ENCODE measurements at places on chromosomes 6 and 20.

- DNase-seq: no peak
Measured at GRCh38 chr6:50380406-50381098, 330.8 kb upstream of the DEFB112 start.

DNA sequence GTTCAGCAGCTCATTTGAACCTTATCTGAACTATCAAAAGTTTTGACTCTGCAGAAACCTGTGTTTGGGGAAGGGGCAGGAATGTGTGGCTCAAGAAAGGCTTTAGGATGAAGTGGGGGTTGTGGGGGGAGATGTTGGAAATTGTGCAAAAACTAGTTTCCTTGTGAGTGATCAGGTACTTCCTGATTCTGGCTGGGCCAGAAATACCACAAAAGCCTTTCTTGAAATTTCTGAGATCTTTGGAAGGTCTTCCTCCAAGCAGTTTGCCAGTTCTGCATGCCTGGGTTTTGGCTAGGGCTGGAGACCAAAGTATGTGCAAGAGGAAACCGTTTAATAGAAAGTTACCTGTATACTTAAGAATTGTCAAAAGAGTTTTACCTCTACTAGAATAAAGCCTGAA is 116.6 kb downstream of the BMP2 start:
- no peak for DNase-seq

GRCh38 chr6:12952318-12952717 is 235.8 kb downstream of the PHACTR1 start:
- DNase-seq: no peak

GRCh38 chr6:49531774-49532569 is 18.5 kb upstream of the C6orf141 start:
- no peak for DNase-seq

DNA sequence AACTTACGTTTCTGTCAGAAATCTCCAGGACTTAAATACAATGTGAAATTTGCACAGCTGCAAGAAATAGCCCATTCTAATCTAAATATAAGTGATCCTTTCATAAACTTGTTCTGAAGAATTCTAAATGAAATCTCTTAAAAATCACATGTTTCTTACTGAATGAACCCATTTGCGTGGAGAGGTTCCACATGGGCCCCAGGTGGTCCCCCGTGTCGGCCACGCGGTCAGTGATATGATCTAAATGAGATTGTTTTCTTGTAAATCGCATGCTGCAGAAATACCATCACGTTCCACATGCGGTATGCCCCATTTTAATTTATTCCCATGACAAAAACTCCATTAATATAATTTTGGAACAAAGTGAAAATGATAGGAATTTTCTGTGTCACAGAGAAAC is 818.9 kb upstream of the SLC35B3 start:
- no peak for DNase-seq

GRCh38 chr20:11143481-11143880 is 469.7 kb upstream of the JAG1 start:
- no peak for DNase-seq

DNA sequence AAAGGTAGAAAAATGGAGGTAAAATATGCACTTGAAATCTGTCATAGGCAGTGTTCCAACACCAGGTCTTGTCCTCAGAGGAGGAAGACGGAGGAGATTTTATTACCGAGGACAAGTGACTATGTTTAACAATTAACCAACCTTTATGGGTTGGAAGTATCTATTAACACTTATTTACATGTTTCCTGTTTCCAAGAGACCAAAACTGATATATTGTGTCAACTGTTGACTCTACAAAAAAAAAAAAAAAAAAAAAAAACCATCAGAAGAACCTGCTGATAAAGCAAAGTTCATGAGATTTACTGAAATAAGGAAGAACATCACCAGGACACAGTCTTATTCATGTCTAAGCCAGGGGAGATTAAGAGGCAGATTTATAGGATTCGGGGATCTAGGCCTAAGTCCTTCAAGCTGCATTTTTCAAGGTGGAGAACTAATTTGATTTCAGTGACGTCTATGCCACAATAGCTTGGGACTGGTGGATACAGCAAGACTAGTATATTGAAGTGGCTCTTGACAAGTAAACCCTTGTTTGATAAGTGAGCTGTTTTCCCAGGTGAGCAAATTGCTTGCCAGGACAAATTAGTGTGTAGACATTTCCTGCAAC is 126.6 kb upstream of the NAA20 start:
- peak; percentile 6 for DNase-seq

GRCh38 chr6:119348748-119349360 is 707 bp downstream of the MAN1A1 start:
- no peak for DNase-seq

DNA sequence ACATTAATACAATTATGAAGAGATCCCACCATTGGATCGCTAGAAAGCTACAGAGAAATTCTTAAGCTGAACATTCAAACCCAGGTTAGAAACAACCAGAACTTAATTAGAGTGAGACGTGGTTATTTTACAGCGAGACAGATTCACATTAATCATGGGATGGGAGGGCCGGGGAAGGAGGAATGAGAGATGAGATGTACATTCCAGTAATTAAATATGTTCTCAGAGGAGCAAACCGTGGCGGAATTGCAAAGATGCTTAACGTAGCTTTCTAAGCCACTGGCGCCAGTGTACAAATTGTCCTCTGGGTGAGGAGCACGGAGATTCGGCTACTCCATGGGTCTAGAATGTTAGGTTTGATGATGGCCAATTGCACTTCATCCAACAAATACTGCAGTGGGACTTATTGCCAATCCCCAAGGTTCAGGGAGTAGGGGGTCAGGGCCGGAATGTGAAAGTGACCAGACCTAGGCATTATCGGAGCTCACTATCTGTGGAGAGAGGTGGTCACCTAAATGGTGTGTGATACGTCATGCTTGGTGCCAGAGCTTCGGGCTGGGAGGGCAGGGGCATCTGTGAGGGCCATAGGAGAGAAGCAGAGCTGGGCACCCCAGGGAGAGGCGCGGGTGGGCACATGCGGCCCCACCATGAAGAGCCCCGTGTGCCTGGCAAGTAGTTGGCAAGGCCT is 114.7 kb downstream of the EDN3 start:
- DNase-seq: no peak

- no peak for DNase-seq
Measured at GRCh38 chr6:138849791-138850190, 53.9 kb downstream of the ECT2L start.

DNA sequence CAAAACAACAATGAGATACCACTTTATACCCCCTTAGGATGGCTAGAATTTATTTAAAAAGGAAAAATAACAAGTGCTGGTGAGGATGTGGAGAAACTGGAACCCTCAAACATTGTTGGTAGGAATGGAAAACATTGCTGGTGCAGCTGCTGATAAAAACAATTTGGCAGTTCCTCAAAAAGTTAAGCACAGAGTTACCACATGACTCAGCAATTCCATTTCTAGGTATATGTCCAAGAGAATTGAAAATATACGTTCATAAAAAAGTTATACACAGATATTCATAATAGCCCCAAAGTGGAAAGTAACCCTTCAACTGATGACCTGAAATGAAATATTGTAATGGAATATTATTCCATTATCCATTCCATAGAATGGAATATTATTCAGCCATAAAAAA is 55.0 kb downstream of the CD83 start:
- no peak for DNase-seq

DNA sequence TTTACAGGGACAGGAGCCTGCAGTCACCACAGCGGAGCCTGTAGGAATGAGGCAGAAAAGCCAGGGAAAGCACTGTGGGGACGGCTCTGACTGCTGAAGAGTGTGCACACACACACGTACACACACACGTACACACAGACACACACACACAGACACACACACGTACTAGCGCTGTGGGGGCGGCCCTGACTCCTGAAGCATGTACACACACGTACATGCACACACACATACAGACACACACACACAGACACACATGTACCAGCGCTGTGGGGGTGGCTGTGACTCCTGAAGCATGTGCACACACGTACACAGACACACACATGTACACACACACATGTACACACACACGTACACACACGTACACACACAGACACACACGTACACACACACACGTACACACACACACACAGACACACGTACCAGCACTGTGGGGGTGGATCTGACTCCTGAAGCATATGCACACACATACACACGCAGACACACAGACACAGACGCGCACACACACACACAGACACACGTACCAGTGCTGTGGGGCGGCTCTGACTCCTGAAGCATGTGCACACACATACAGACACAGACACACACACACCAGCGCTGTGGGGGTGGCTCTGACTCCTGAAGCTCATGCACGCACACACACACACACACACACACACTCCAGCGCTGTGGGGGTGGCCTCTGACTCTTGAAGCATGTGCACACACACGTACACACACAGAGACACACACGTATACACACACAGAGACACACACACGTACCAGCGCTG is 127.3 kb downstream of the DLL1 start:
- no peak for DNase-seq

GRCh38 chr6:167238146-167238693 is 52.9 kb upstream of the UNC93A start:
- DNase-seq: no peak

DNA sequence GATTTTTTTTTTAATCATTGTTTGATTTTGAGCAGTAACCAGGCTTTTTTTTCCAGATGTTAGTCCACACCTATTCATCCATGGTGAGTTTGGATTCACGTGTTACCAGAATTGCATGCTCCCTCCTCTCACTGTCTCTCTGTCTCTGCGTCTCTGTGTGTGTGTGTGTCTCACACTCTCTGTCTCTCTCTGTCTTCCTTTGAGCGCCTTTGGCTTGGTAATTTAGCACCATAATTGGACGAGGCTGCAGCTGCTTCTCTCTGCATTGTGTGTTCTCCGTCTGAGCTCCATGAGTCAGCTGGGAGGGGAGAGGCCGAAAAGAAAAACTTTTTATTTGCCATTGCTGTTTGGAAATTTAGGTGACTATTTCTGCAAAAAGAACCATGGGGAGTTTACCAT is 3.4 kb downstream of the TFAP2B start:
- DNase-seq: no peak

GRCh38 chr6:111231090-111231459 is 143.8 kb downstream of the SLC16A10 start:
- no peak for DNase-seq

DNA sequence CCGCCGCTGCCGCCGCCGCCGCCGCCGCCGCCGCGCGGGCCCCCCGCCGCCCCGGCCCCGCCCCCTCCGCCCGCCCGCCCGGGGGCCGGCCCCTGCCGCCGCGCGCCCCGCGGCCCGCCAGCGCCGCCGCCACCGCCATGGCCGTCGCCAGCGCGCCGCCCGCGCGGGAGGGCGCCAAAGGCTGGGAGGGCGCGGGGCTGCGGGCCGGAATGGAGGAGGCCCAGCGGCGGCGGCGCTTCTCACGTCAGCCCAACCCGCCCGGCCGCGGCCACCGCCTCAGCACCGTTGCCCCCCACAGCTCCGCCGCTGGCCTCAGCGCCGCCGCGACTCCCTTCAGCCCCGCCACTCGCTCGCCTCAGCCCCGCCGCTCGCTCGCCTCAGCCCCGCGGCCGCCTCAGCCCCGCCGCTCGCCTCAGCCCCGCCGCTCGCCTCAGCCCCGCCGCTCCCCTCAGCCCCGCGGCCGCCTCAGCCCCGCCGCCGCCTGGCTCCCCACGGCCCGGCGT is 258 bp downstream of the PHF10 start:
- DNase-seq: no peak

DNA sequence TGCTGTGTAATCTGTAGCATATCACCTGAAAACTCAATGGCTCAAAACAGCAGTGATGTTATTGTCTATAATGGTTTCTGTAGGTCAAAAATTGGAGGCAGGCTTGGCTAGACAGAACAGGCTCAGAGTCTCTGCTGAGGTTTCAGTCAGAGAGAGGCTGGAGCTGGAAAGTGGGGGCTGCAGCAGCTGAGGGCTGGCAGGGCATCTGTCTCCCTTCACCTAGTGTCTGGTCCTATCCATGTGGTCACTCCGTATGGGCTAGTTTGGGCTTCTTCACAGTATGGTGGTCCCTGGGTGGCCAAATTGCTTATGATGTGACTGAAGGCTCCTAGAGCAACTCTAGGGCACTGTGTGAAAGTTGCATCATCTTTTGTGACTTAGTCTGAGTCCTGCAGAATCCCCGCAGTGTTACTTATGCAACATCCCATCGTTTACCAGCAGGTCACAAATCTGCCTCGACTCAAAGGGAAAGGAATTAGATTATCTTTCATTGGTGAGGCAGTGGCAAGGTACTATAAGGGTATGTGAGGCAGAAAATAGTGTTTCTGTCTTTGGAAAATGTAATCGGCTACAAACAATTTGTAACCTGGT is 497.0 kb downstream of the EPHA7 start:
- DNase-seq: no peak

DNA sequence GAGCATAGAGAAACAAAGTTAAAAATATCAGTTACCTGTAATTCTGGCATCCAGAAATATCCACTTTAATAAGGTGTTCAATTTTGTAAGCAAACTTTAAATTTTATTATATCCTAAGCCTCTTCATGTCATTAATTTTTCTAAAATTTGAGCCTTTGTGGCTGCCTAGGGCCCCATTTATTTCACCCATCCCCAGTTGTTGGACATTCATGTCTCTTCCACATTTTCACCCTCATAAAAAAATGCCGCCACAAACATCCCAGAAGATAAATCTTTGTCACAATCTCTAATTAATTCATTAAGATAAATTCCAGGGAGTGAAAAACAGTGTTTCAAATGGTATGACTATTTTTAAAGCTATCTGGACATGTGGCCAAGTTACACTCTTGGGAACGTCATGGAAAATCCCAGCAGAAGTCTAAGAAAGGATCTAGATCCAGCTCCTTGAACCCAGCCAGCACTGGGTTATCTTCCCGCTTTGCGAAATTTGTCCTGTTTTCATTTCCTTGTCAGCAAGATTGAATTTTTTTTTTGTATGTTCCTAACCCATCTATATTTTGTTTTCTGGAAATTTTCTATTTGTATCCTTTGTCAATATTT is 97.2 kb downstream of the TMEM242 start:
- DNase-seq: no peak

DNA sequence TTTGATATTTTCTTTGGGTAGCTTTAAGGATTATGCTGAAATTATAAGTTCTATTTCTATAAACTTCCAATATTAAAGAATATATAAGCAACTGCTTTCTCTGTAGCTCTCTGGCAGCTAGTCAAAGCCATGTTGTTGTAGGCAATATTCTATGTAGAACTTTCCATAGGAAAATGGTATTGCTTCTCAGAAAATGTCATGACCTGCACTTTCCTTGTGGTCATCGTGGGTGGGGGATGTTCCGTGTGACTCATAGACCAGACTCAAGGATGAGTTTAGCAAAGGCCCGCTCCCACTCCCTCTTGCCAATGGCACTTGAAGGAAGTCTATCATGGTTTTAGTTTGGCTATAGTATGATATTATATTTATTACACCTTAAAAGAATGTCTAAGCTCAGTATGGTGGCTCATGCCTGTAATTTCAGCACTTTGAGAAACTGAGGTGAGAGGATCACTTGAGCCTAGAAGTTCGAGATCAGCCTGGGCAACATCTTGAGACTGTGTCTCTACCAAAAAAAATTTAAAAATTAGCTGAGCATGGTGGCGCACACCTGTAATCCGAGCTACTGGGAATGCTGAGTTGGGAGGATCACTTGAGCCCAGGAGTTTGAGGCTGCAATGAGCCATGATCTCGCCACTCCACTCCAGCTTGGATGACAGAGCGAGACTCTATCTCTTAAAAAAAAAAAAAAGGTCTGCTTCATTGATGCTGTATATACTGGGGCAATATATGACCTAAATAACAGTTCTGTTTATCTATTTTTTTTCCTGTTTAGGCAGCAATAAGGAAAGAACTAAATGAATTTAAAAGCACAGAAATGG is 36.6 kb upstream of the LTV1 start:
- DNase-seq: no peak

- no peak for DNase-seq
Measured at GRCh38 chr6:6629402-6629801, 40.9 kb downstream of the LY86 start.

- DNase-seq: no peak
Measured at GRCh38 chr20:1422753-1423152, 29.9 kb upstream of the FKBP1A start.

All from NCI-H187 treated with DMSO at 0.1 percent for 48 hours (cell line).